ENCODE measurements at places on chromosomes 11 and 22.

DNA sequence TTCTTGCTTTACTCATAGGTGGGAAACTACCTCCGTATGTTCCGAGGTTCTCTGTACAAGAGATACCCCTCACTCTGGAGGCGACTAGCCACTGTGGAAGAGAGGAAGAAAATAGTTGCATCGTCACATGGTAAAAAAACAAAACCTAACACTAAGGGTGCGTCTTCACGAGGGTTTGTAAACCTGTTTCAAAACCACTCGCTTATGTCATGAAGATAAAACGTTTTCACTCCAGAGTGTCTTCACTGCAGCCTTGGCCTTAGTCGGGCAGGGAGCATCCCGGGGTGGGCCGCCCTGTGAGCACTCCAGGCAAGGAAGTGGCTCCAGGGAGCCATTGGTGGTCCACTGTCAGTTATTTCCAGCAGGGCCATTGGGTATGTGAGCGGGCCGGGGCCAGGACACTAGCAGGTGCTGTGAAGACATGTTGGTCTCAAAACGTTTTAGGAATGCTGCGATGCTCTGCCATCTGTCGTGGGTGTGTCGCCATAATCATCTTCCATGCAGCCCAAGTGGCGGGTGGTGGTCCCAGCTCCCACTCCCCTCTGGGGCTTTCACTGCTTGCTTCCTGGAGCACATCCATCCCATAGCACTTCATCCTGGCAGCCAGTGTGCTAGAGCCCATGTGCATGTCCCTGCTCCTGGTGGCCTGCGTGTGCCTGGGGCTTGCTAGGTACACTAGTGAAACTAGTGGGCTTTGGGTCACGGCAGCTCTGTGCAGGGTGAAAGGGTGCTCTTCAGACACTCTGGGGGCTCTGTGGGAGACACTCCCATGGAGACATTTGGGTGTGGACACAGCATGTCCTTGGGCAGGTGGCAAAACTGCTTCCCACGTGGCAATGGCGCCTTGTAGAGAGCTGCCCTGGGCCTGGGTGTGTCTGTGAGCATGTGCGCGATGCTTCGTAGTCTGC lies 5.2 kb downstream of the SMARCB1 start:
- no peak for DNase-seq

- DNase-seq, result no peak
These were observed 873 bp downstream of the NCAPH2 start for GRCh38 chr22:50508897-50509296.

DNA sequence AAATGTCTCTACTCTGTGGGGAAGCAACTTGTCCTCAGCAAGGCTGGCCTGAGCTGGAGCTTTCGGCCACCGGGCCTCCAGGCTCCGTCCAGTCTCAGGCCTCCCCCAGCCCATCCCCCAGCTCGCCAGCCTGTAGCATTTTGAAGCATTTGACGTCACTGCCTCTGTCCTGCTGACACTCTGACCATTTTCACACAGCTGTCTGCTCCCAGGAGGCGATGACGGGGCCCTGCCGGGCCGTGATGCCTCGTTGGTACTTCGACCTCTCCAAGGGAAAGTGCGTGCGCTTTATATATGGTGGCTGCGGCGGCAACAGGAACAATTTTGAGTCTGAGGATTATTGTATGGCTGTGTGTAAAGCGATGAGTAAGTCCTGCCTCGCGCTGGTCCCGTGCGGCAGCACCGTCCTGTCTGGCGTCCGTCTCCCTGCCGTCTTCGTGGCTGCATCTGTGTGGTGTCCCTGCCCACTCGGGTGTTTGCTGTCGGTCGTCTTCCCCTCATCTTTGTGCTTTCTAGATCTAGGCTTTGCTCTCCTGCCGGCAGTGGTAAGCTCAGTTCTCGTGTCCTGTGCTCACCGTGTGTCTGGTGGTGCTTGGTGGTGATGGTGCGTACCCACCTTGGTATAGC lies 36.1 kb upstream of the ST14 start:
- no peak for DNase-seq

DNA sequence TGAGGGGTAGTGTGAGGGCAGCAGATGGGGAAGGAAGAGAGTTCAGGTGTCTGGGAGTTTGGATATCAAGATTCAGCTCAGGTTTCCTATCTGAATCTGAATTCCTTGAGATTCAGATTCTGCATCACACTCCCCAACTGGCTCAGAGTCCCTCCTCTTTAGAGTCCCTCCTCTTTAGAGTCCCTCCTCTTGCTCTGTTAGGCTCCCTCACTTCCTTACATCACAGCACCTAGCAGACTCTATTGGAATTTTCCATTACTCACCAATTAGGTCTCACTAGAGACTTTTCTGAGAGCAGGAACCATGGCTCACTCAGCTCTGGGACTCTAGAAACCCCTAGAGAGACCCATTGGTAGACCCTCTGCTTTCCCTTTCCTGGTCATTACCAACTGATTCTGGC lies 303.4 kb upstream of the SYN3 start:
- no peak for DNase-seq

GRCh38 chr11:62850911-62851806 lies 11.8 kb upstream of the WDR74 start:
- no peak for DNase-seq

GRCh38 chr11:125454047-125454446 lies 42.0 kb downstream of the FEZ1 start:
- no peak for DNase-seq

GRCh38 chr11:28504555-28505110 lies 396.4 kb downstream of the METTL15 start:
- DNase-seq, result no peak

DNA sequence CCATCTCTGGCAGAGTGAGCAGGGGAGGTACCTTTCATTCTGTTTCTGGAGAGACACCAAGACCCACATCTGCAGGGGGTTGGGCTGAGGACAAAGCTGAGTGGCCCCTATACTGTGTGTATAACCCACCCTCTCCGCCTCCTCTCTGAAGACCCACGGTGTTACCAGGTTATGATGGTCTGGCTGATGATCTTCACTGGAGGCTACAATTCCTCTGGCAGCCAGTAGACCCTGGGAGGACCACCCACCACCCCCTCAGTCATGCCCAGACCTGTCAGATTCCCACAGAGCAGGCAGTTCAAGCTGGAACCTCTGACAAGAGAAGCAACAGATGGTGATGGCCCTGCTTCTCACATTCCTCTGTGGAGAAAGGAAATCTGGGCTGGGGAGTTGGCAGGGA lies 11.4 kb upstream of the KCNJ1 start:
- DNase-seq, result no peak

GRCh38 chr11:64088162-64089026 lies 52.7 kb downstream of the FLRT1 start:
- no peak for DNase-seq

DNA sequence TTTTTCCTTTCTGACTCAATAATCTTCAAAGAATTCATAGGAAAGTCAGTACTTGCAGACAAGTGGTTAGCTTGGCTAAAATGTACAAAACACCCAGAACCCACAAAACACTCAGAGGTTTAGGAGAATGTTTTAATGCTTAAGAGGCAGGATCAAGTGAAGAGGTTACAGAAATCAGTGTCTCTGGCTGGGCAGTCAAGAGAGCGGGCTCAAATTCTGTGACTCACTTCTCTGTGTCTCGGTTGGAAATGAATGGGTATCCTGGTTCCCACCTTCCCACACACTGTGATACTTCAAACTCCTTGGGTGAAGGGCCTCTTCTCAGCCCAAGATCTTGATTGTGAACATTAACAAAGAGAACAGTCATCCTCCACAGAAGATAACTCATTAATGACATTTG lies 3.8 kb downstream of the MPEG1 start:
- DNase-seq, result no peak

DNA sequence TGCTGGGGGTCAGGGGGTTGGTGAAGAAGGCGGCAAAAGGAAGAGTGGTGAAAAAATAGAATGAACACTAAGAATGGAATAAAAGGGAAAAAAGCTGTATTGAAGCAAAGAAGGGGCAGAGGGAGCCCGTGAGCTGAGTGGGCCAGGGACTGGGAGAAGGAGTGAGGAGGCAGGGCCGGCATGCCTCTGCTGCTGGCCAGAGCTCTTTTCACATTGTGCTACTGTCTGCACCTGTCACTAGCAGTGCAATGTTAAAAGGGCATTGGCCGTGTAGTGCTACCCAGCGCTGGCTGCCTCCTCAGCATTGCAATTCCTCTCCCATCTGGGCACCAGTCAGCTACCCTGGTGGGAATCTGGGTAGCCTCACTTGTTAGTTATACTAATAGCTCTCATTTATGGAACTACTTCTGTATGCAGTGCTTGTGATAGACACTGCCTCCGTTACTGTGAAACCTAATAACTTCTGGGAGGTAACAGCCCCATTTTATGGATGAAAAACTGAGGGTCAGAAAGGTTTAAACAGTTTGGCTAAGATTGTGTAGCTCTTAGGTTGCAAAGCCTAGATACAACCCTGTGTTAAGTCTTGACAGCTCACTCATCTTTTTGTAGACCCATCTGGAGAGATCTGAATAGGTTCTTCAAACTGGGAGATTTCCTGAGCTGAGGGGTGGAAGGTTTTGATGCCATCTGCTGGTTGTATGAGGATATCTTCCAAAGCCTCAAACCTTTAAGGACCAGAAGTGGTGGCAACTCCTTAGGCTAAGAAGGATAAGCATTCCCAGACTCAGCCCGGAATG lies 8.5 kb downstream of the YPEL4 start:
- DNase-seq, result no peak

- DNase-seq, result no peak
These were observed 90.4 kb downstream of the APIP start for GRCh38 chr11:34825670-34826383.

GRCh38 chr11:111737444-111738210 lies 28.6 kb downstream of the PPP2R1B start:
- DNase-seq, result no peak

DNA sequence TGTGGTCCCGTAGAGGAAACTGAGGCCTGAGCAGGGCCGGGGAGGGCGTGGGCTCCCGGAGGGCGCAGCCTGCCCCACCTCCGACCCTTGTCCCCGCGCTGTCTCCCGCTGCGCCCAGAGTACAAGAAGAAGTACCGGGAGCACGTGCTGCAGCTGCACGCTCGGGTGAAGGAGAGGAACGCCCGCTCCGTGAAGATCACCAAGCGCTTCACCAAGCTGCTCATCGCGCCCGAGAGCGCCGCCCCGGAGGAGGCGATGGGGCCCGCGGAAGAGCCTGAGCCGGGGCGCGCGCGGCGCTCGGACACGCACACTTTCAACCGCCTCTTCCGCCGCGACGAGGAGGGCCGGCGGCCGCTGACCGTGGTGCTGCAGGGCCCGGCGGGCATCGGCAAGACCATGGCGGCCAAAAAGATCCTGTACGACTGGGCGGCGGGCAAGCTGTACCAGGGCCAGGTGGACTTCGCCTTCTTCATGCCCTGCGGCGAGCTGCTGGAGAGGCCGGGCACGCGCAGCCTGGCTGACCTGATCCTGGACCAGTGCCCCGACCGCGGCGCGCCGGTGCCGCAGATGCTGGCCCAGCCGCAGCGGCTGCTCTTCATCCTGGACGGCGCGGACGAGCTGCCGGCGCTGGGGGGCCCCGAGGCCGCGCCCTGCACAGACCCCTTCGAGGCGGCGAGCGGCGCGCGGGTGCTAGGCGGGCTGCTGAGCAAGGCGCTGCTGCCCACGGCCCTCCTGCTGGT lies 1.9 kb downstream of the NLRP6 start:
- peak; percentile 49 for DNase-seq

DNA sequence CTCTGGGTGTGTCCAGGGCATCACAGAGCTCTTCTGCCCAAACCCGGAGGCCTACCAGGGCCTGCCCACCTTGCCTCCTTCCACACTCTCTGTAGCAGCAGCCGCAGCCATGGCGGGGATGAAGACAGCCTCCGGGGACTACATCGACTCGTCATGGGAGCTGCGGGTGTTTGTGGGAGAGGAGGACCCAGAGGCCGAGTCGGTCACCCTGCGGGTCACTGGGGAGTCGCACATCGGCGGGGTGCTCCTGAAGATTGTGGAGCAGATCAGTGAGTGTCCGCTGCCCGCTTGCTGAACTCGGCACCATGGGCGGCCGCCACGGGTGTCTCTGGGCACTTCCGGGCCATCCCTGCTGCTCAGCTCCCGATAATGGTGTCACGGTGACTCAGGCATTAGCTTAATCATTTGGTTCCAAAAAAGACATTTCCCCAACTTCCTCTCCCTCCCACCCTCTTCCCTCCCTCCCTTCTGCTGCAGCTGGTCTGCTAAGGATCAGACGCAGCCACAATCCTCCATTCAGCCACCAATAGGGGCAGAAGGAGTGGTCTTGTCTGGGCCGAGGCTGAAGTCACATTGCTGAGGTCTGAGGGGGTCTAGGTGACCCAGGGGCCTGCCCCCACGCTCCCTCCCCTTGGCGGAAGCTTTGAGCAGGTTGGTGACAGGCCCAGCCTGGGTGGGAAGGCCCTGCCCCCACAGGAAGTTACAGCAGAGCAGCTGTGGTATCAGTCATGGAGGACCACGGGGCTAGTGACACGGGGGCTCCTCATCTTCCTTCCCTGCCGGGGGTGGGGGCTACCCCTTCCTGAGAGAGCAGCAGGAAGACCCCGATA lies 950 bp downstream of the FERMT3 start:
- peak; percentile 77 for DNase-seq

- DNase-seq, result no peak
These were observed 48.8 kb downstream of the PIWIL3 start for GRCh38 chr22:24725736-24726135.

DNA sequence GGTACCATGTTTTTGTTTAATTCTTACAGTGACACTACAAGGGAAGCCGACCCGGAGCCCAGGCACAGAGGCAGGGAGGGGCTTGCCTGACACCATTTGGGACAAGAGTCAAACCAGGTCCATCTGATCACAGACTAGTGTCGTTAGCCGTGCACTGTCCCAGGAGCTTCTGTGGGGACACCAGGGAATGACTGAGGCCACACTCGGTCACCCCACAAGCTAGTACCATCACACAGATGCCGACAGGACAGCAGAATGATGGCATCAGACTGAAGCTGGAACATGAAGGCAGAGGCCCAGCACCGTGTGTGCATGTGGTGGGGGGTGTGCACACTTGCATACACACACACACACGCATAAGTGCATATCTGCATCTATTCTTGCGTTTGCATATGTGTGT lies 61.5 kb upstream of the NECTIN1 start:
- DNase-seq, result no peak

DNA sequence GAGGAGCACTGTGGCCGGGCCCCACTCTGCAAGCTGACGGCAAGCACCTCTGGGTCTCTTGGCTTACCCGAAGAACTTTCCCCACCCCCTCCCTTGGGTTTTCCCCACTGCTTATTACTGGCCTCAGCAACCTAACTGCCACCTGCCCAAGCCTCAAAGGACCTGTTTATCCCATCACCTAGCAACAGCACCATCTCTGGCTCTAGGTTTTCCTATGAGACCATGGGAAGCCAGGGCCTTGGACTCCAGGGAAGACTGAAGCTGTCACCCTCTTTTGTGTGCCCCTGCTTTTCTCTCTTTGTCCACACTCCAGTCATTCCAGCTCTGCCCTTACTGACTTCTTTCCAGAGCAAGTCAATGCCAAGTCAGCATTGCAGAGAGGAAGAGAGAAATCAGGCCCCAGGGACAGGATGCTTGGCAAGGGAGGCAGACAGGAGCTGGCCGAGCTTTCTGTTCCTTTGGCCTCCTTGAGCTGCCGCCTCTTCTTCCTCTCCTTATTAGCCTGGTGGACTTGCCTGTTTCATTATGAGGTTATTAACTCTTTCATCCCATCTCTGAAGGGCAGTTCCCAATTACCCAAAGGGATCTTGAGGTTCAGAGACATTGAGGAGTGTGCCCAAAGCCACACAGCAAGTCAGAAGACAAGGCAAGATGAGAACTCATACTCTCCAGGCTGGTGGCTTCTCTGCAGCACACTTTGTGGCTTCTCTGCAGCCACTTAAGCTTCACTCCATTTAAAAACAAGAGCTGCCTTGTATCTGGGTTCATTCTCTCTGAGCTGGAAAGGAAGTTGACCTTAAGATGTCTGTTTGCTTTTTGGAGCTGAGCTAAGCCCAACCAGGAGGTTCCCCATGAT lies at the start of gene SMIM35:
SMIM35 (minus strand) TSS at position 51 of the 856 bp plus-strand sequence. CDS start 206 bp downstream, outside the sequence.
- DNase-seq, result no peak
